Stimulated activated CD8-positive, alpha-beta memory T cell treated with anti-CD3 and anti-CD28 coated beads, Interleukin-4, amount 100 ng/mL, for 1 hour (primary cell): ENCODE measurements at places on chromosomes 3 and 15.

- no peak for DNase-seq
Measured at GRCh38 chr3:177283983-177284382, 86.7 kb upstream of the TBL1XR1 start.

- no peak for DNase-seq
Measured at GRCh38 chr3:124385996-124386395, 344.3 kb upstream of the UMPS start.

DNA sequence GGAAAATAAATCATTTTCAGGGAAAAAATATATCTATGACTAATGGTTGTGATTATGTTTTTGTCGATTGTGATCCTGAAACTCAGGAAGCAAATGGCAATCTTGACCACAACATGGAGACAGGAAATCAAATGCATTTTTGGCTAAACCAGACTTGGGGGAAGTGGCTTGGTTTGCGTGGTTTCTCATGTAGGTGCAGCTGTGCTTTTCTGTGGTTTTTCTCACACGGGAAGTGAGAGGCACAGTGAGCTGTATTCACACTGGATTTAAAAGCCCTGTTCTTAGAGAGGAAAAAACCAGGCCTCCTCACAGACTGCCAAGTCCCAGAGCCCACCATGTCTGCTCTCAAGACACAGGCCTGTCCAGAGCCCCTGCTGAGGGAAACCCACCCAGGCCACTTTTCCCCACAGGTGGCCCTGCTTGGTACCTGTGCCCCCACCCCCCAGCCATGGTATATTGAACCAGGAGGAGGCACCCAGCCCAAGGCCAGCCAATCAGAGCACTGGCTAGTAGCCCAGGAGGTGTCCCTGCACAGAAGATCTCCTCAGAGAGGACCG lies 46.1 kb downstream of the BTD start:
- peak; percentile 19 for DNase-seq

- DNase-seq = no peak
Measured at GRCh38 chr3:170852324-170852723, 17.7 kb downstream of the RPL22L1 start.

DNA sequence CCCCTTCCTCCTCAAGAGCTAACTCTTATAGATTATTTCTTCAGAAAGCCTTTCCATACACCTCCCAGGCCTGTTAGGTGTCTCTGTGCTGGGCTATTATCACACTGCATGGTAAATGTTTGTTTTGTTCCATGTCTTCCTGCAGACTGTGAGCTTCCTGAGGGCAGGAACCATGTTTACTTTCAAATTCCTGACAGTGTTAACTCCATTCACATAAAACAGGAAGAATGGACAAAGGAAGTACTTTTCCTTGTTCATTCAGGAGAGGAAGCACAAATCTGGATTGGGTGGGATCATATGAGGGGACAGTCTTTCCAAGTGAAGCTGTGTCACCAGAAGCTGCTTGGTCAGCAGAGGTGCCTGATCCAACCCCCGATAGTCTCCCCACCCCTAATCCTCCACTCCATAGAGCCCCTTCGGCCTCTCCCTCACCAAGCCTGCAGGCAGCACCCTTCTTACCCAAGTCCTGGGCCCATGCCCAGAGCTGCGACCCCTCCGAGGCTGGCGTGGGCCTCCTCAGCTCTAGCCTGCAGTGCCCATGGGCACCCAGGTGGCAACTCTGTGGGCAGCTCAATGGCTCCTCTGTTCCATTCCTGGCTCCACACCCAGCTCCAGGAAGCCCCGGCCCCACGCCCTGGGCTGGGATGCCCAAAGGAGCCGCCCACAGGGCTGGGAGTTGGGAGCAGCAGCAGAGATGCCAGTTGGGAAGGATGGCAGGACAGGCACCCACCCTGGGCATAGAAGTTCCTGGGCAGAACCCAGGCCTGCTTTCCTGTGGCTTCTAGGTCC lies 6.9 kb downstream of the SHF start:
- no peak for DNase-seq

DNA sequence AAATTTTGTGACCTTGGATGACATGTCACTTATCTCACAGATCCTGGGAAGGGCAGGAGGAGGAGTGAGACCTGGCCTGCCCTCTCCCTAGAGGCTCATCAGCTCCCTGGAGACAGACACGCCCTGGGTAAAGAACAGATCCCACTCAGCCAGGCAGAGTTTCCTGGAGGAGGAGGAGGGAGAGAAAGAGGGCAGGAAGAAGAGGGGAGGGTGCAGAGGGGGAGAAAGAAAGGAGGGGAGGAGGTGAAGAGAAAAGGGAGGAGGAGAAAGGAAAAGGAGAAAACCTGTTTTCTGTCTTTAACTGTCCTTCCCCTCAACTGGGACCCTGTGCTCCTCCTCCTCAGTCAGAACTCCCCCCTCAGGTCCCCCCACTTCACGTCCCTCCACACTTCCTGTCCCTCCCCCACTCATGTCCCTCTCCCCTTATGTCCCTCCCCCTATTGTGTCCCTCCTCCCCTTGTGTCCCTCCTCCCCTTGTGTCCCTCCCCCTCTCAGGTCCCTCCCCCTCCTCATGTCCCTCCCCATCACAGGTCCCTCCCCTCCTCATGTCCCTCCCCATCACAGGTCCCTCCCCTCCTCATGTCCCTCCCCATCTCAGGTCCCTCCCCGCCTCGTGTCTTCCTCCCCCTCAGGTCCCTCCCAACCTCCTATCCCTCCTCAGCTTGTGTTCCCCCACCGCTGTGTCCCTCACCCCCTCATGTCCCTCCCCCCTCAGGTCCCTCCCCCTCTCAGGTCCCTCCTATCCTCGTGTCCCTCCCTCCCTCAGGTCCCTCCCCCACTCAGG lies 52.3 kb upstream of the CGNL1 start:
- DNase-seq = no peak
